ENCODE measurements at places on chromosomes 5 and 9. TPM values are rescaled to one million over a fixed set of nuclear protein-coding genes. Genes with fewer than 3 reads are reported as not detected.

GRCh38 chr5:159519365-159519764, 189.1 kb upstream of the IL12B start:
- DNase-seq: peak; percentile 77

DNA sequence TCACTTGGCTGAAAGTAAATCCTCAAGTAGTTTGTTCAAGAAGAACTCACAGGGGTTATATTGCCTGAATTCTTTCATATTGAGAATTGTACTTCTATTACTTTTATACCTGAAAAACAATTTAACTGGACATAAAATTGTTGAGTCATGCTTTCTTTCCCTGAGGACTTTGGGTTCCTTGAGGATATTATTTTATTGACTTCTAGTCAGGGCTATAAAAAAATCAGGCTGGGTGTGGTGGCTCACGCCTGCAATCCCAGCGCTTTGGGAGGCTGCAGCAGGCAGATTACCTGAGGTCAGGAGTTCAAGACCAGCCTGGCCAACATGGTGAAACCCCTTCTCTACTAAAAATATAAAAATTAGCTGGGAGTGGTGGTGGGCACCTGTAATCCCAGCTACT, 17.9 kb upstream of the CDC42SE2 start:
- no peak for DNase-seq

GRCh38 chr9:130479587-130479986, 34.8 kb downstream of the ASS1 start:
- no peak for DNase-seq

The ADGRV1 gene
- 6.9 TPM for total RNA-seq

DNA sequence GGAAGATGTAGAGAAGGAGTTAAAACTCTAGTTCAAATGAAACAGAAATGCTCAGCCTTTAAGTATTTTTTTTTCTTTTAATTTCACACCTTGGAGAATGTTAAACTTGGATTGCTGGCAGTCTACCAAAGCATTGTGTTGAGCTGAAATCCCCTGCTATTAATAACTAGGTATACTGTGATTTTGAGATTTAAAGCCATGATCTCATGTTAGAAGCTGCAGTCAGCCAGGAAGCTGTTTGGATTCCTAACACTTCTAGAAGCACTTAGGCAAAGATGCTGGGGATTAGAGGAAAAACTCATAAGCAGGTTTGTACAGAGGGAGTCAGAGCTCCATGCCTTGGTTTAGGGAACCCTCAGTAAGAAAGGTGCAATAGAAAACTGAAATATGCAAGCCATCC, 141.4 kb downstream of the KIF4B start:
- no peak for DNase-seq

DNA sequence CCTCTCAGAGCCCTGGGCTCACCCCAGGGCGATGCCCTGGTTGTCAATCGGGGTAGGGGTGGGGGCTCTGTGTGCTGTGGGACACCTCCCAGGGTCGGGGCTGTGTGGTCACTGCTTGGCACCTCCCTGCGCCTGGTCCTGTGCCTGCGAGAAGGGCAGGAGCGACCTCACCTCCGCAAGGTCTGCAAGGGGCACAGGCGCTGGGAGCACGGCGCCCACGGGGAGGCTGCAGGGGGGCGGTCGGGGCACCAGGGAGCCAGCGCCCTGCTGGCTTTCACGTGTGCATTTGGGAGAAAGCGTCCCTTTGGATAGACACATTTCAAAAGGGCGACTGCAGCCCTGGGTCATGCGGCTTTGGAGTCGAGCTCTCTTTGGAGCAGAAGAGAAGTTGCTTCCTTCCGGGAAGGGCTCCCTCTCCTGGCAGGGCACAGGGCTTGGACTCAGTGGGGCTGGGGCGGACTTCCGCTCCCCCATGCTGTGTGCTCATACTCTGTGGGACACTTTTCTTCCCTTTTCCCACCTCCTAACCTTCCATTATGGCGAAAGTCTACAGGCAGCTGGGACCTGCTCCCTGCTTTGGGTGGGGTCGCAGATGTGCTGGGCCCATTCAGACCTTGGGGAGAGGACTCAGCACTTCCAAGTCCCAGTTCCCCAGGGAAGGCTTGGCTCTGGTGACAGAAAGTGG, 52.9 kb upstream of the SLC28A3 start:
- no peak for DNase-seq

DNA sequence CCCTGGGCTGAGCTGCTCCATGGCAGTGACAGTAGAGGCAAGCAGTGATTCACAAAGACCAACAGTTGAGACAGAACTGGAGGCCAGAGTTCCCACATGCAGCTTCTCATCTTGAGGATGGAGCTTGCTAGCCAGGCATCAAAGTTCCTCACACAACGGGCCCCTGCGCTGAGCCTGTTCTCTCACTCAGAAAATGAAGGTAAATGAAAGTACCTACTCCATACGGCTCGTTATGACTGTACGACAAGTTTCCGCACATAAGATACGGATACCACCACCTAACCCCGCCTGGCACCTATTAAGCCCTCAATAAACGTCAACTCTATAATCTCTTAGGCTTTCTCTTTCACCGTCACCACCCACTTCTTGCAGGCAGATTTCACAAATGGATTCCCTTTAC, 12.9 kb downstream of the NOL6 start:
- DNase-seq: no peak

DNA sequence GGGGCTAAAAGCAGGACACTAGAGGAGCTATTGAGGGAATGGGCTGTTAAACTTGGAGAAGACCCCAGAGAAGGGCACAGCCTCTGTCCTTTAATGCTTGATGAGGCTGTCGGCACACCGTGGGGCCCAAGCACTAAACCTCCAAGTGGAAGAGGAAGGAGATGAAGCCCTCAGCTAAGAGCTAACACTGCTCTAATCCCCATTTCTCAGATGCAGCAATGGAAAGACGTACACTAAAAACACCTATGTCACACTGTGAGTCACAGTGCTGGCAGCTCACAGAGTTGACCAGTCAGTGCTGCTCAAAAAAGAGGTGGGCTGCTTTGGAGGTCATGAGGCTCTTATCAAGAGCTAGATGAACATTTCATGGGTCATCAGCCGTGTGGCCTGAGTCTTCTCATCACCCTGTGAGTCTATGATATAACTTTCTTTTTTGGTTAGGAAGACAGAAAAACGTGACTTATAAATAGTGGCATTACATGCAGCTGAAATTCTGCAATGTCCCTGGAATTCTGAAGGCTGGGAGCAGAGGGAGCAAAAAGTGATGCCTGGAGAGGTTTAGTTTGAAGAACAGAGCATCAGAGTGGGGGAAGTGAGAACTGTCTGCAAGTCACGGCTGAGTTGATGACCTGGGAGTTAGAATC, 21.5 kb downstream of the TNFSF8 start:
- DNase-seq: no peak

Measured in ascending aorta (tissue), 2 donors.